ENCODE measurements at places on chromosomes 7 and 10. TPM values are rescaled to one million over a fixed set of nuclear protein-coding genes. Genes with fewer than 3 reads are reported as not detected.

The SUN3 gene
- polyA plus RNA-seq, result not detected

DNA sequence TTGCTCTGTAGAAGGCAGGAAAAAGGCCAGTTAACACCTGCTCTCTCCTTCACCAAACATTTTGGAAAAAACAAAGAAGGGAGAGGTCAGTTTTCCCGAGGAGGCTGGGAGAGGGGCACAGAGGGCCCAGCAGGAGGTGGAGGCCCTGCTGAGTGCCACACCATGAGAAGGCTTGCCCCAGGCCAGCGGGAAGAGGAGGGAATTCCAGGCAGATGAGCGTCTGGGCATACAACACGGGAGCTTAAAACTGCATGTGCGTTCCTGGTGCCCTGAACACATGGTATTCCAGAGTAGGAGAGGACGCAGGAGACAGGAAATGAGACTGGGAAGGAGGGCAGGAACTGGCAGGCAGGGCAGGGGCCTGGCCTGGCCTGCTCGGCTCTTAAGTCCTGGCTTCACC lies 182.4 kb downstream of the CCDC3 start:
- no peak for DNase-seq

DNA sequence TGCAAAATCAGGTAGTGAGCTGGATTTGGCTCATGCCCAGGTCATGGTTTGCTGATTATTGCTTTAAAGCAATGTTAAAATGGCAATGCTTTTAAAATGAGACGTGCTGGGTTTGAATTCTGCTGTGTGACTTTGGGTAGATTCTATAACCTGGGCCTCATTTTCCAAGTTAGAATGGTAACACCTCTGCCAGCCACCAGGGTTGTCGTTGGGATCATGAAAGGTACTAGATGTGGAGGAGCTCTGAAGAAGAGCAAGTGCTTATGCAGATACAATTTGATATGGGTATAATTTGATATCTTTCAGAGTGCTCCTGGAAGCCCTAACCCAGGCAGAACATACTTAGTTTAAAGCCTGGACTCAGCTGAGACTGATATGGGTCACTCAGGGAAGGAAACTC lies 60.0 kb downstream of the EVX1 start:
- no peak for DNase-seq

The IGF2BP3 gene
- 61.6 TPM for polyA plus RNA-seq

- DNase-seq, result no peak
Measured at GRCh38 chr10:72058989-72059842, 29.1 kb downstream of the SPOCK2 start.

The WEE2 gene
- polyA plus RNA-seq, result 5.1 TPM

DNA sequence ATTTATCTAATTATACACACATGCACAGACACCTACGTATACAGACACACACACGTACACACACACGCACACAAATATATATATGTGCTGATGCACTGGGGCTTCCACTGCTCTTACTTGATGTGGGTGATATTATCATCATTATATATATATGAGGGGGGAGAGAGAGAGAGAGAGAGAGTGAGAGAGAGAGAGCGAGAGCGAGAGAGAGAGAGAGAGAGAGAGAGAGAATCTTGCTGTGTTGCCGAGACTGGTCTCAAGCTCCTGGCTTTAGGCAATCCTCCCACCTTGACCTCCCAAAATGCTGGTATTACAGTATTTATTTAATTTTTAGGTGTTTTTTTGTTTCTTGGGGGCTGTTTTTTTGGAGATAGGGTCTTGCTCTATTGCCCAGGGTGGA lies 3.6 kb upstream of the RABGEF1 start:
- no peak for DNase-seq
